Kidney glomerular epithelial cell (primary cell): ENCODE measurements at places on chromosomes 2 and 18.

- DNase-seq = no peak
Measured at GRCh38 chr18:69636529-69637301, 236.0 kb downstream of the DOK6 start.

GRCh38 chr18:13568443-13569392, 157.6 kb downstream of the FAM210A start:
- no peak for DNase-seq

- DNase-seq = no peak
Measured at GRCh38 chr2:29064346-29064715, 10.0 kb downstream of the PCARE start.

GRCh38 chr2:63942788-63943187, 76.4 kb downstream of the VPS54 start:
- DNase-seq = no peak

DNA sequence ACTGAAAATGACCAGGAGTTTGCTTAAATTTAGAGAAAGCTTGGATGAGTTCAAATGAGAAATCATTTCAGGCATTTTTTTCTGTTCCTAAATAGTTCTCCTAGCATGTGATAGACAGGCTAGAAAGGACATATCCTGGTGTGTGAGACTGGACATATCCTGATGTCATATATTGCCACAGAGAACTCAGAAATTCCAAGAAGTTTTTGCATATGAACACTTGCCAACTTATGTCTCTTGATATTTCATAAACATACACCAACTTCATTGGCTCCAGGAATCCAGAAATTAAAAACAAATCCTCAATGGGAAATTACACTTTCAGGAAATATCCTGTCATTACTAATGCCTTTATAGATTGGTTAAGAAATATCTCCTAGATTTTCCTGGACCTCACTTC, 2.9 kb upstream of the SERPINB4 start:
- no peak for DNase-seq

- DNase-seq = no peak
Measured at GRCh38 chr18:13598591-13598990, 127.8 kb downstream of the FAM210A start.

DNA sequence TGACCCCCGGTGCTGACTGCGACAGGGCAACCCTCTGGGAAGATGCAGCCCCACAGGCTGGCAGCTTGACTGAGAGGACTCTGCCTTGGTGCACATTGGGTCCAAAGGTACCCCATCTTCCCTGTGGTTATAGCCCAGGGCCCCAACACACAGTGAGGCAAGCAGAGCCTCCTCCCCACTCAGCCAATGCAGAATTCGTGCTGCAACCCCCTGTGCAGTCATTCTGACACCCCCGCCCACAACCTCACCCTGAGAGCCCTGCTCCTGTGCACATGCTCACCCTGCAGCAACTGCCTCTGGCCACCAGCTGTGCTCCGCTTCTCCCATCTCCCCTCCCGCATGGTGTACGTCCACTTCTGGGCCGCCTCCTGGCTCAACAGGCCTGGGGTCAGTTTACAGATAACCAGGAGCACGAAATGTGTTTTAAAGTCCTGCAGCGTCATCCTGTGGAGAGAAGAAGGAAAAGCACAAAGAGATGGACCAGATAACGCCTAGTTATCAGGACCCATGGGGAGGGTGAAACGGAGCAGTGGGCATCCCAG, 24.4 kb downstream of the CAPN14 start:
- no peak for DNase-seq

DNA sequence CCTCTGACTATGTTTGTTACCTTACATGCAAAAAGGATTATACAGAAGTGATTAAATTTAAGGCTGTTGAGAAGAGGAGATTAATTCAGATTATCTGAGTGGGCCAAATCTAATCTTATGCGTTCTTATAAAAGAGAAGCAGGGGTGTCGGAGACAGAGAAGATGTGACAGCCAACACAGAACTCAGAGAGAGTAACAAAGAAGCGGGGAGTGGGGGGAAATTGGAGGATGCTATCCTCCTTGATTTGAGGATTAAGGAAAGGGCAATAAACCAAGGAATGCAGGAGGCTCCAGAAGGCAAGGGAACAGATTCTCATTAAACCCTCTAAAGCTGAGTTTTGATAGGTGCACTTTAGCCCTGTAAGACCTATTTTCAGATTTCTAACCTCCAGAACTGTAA, 291.3 kb upstream of the REG3G start:
- no peak for DNase-seq

DNA sequence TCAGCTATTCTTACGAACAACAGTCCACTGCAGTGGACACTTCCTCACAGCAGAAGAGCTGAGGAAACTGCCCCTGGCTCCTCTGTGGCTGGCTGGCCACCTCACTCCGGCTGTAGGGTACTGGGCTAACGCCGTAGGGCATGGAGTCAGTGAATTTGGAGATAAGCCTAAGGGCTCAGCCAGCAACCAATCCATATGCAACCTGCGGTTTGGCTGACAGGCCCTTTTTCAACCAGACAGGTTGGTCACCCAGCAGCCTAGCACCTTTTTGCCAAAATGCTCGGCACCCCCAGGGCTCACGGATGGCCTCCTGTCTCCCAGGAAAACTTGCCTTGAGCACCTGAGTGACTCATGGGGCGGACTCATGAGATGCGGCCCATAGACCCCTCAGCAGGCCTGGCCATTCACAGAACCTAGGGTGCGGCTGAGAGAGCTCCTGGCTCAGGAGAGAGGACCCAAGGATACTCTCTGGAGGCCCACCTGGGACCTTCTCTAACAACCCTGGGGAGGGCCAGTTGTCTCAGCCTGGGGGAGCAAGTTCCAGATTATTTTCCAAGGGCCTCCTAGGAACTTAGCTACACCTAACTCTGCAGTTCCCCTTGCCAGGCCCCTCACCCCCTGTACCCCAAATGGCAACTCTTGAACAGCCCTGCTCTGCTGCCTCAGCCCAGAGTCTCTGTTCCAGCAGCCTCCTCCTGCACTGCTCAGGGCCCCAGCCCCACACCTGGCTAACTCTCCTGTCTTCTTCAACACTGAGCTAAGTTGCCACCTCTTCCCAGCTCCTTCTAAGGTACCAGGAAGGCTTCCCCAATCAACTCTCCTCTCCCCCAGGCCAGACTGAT, 252.1 kb downstream of the CYP26B1 start:
- DNase-seq = no peak

DNA sequence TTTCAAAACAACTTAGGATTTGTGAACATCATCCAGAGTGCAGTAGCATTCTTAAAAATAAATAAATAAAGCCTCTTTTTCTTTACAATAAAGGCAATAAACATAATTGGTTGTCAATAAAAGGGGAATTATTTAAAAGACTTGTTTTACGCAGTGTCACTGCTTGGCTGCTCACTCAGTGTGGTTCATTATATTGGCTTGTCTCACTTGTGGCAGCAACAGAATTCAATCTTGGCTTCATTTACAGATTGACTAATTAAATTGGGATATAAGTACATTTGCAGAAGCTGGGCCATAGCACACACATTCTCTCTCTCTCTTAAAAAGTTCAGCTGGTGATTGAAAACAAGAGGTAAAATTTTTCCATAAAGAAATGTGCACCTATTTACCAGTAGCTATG, 1027.6 kb downstream of the LRP1B start:
- no peak for DNase-seq

GRCh38 chr2:201839727-201840126, 33.4 kb downstream of the CDK15 start:
- no peak for DNase-seq

GRCh38 chr2:25512707-25513106, 160.7 kb downstream of the DTNB start:
- DNase-seq = no peak

DNA sequence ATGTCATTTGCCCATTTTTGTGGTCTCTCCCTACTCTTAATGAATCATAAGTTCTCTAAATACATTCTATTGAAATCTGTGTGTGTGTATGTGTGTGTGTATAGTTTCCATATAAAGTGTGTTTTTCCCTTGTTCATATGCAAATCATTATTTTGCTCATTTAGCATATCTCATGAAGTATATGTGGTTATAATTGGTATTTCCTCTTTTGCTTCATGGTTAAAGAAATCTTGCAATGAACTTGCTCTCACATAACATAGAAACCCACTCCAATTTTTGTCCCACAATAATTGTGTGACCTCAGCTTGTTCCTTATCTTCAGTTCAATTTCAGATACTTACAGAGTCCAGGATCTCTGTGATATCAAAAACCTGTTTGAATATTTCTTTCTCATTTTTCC, 1.2 kb downstream of the CPO start:
- DNase-seq = no peak

- no peak for DNase-seq
Measured at GRCh38 chr2:180790891-180791290, 189.5 kb upstream of the UBE2E3 start.
